ENCODE measurements at places on chromosomes 11 and 22. TPM values are rescaled to one million over a fixed set of nuclear protein-coding genes. Genes with fewer than 3 reads are reported as not detected.

GRCh38 chr11:22276535-22276934, 61.6 kb upstream of the SLC17A6 start:
- DNase-seq, result no peak

GRCh38 chr11:1835671-1836010, 851 bp downstream of the SYT8 start:
- DNase-seq, result no peak

OR8D4 gene
- not detected for polyA plus RNA-seq

GRCh38 chr11:118033443-118033842, 43.4 kb upstream of the TMPRSS4 start:
- DNase-seq, result no peak

DNA sequence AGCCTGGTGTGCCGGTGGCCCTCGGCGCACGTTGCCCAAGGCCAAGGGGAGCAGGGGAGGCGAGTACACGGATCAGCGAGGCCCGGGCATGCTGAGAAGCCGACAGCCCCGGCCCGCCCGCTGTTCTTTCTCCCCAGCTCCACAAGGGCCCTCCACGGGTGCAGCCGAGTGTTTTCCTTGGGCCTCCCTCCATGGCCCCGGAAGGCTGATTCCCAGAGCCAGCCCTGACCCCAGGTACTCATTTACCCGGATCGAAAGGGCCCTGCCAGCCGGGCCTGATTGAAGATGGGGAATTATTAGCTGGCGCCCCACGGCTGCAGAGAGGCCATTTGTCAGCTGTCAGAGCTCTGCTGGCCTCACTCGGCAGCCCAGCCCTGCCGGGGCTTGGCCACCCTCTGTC, 53.1 kb downstream of the WNT7B start:
- no peak for DNase-seq

OR2AG1 gene
- not detected for polyA plus RNA-seq

All from liver (tissue), 10 donors.